ENCODE measurements at places on chromosomes 12 and 14.

GRCh38 chr12:132074216-132074615 is 69.9 kb downstream of the DDX51 start:
- no peak for DNase-seq

DNA sequence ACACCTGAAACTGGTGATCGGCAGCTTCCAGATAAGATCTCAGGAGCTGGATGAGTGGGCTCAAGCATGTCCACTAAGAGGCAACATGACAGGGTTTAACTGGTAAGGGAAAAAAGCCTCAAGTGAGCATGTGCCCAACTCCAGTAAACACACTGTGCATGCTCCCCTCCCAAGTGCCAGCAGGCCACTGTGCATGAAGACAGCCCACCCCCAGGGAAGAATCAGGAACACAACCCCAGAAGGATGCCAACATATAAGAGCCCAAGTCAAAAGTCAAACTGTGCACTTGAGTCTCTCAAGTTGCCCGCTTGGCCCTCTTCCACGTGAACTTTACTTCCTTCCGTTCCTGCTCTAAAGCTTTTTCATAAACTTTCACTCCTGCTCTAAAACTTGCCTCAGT is 311.3 kb upstream of the PRKD1 start:
- DNase-seq = no peak

DNA sequence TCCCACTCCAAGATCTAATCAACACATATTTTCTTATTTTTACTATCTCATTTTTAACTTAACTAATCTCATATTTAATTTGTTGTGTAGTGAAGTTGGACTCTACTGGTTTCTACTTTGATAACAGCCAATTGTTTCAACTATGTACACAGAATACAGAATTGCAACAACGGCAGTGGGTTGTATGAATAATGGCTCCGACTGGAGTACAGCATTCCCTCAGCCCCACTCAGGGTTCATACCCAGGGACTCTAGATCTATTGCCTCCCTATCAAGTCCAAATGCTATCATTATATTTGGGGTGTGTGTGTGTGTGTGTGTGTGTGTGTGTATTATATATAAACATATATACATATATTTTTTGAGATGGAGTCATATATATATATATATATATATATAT is 52.3 kb downstream of the PAWR start:
- DNase-seq = no peak

DNA sequence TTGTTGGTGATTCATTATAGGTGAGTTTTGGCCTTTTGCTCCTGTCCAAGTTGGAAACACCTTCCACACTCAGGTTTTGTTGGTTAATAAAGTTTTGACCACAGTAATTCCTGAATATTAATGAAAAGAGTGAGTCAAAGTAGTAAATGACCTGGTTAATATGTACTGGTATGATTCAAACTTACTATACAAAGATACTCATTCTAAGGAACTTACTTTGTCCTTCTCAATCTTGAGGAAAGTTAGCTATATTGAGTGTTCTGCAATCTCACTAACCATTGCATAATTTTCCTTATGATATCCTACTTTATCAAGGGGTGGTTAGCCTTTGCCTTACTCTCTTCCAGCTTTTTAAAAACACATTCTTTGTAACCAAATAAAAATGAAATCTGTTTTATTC is 20.9 kb upstream of the HECTD1 start:
- no peak for DNase-seq

- peak; percentile 60 for DNase-seq
Measured at GRCh38 chr12:67068761-67069450, 200.3 kb upstream of the CAND1 start.

- DNase-seq = no peak
Measured at GRCh38 chr12:54082397-54082892, 28.8 kb downstream of the HOXC4 start.

GRCh38 chr12:92365333-92365732 is 219.7 kb upstream of the BTG1 start:
- DNase-seq = no peak

GRCh38 chr14:86897224-86897623 is 1095.8 kb downstream of the GALC start:
- DNase-seq = no peak

GRCh38 chr12:48002414-48002730 is 1.9 kb downstream of the COL2A1 start:
- DNase-seq = no peak

GRCh38 chr14:89973234-89973823 is 17.6 kb downstream of the TDP1 start:
- peak; percentile 59 for DNase-seq

DNA sequence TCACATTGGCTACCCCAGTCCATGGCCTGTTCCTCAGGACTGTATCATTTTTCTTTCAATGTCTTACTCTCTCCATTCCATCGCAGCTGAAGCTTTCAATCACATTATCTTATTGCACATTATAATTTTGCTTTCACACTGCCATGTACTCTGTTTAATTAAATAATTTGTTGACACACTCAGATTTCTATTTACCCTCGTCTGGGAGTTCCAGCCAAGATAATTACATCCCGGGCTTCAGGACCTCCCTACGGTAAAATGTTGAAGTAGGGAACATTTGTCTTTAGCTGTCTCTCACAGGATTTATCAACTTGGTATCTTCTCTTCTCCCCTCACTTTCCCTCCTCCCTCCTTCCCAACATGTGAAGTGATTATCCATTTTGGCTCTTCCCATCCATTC is 177.2 kb upstream of the RASSF8 start:
- no peak for DNase-seq

- no peak for DNase-seq
Measured at GRCh38 chr12:94326727-94327126, 132.9 kb downstream of the CEP83 start.

DNA sequence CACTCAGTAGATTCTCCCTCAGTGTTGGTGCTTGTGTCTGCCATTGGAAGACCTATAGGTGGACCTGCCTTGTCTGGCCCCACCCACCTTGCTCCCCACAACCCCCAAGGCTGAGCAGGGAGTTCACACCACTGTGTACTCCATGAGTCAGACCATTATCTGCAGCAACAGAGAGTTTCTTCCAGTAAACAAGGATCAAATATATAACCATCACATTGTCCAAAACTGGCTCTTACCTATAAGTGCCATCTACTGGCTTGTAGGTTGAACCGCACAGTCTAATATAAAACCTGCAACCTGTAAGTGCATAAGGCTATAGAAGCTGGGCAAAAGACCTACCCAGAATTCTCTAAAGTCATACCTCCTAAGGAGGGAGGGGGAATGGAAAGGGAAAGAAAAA is 7.9 kb downstream of the TAS2R13 start:
- DNase-seq = no peak

GRCh38 chr12:1322821-1323220 is 271.6 kb downstream of the FBXL14 start:
- no peak for DNase-seq

GRCh38 chr12:4460761-4461160 is 15.1 kb upstream of the FGF6 start:
- no peak for DNase-seq

GRCh38 chr12:9214534-9214933 is 6.3 kb upstream of the PZP start:
- no peak for DNase-seq

All from prostate gland (tissue), 2 donors.